ENCODE measurements at places on chromosomes 1 and 21.

- no peak for DNase-seq
Measured at GRCh38 chr1:16998589-16998988, 13.1 kb downstream of the ATP13A2 start.

- DNase-seq, result no peak
Measured at GRCh38 chr21:42463861-42464515, 32.0 kb downstream of the RSPH1 start.

DNA sequence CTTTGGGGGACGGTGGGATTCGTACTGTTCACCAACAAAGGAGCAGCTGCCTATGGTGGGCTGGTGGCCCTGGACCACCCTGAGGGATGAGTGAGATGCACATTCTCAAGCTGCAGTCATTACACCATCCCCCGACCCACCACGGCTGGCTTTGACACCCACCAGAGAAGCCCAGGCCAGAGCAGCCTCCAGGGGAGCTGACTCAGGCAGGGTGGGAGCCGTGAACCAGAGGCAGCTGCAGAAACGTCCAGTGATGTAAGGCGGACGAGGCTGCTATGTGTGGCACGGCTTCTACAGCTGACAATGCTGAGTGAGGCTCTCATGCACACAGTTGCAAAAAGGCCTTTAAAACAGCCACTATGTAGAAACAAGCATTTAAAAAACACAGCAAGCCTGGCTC lies 40.1 kb downstream of the CHAF1B start:
- no peak for DNase-seq

- no peak for DNase-seq
Measured at GRCh38 chr1:208393826-208394225, 149.6 kb upstream of the PLXNA2 start.

DNA sequence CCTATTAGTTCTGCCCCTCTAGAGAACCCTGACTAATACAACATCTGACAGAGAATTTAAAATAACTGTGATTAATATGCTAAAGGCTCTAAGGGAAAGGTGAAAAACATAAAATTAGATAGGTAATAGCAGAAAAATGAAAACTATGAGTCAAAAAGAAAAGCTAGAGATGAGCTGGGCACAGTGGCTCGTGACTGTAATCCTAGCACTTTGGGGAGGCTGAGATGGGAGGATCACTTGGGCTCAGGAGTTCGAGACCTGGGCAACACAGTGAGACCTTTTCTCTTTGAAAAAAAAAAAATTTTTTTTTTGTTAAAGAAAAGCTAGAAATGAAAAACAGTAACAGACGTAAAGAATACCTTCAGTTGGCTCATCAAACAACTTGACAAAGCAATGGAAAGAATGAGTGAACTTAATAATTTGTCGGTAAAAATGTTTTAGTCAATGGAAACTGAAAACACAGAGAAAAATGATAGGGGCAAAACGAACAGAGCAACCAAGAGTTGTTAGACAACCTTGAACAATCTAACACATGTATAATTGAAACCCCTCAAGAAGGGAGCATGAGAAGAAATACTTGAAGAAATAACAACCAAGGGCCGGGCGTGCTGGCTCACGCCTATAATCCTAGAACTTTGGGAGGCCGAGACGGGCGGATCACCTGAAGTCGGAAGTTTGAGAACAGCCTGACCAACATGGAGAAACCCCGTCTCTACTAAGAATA lies 132.9 kb upstream of the GFI1 start:
- no peak for DNase-seq

DNA sequence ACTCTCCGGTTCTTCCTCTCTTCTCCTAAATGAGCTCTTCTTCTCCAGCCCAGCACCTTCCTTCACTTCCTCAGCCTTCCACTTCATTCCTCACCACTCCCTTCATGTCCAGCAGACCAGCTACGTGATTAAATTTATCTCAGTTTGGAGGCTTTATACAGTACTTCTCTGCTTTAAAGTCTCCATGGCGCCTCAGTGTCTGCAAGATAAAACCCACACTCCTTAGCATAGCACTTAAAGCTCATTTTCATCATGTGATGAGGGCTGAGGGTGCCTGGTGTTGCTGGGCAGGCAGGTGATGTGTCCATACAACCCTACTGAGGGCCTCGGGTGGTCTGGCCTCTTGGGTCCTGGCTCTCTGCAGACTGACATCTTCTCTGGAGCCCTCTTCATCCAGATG lies 7.7 kb downstream of the SLC5A9 start:
- DNase-seq, result no peak

DNA sequence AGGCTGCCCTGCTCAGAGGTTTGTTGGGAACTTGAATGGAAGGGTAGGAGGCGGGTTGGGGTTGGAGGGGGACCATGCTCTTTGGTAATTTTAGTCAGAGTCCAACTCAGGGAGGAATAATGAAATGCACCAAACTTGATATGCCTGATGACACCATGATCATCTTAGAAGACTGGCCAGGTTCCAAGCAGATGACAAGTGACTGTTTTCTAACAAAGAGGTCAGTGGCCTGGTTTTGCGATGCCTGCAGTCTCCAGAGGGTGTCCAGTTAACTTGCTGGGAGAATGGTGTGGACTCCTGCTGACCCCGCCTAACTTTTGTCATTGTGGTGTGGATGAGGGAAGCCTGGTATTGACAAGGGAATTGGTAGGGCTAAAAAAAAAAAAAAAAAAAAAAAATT lies 12.4 kb downstream of the VANGL1 start:
- DNase-seq, result no peak

- DNase-seq, result no peak
Measured at GRCh38 chr1:43460988-43461693, 7.4 kb upstream of the HYI start.

DNA sequence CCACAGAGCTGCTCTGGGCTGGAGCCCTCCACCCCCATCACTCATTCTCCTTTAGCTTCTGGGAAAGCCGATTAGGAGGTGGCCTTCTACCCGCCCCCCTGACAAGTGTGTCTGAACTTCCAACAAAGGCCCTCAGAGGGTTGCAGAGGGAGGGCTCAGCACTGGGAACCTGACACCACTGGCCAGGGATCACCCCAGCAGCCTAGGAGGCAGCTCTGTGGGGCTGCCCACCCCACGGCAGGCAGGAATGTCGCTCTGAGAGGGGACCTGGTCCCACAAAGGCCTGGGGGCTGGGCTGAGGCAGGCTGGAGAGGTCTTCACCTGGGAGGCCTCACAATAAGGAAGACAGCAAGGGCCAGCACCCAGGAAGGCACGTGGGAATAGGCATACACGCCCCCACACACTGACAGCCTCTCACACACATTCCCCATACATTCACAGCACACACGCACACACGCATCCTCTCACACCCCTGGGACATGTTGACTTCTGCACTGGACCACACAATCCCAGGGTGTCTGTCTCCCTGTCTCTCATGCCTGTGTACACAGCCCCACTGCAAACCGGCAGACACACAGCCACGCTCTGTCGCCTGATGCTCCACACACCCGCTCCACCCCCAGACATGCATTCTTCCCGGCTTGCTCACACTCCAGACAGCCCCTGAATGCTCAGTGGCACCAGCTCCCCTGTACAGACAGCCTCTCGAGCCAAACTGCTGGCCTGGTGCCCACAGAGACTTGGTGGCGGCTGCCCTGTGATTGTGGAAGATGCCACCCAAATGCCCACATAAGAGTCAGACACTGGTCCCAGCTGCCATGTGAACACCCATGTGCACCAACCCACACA lies 30.7 kb downstream of the DMBX1 start:
- DNase-seq, result peak; percentile 85

GRCh38 chr1:109639063-109639840 lies 16.6 kb upstream of the GSTM4 start:
- DNase-seq, result no peak

DNA sequence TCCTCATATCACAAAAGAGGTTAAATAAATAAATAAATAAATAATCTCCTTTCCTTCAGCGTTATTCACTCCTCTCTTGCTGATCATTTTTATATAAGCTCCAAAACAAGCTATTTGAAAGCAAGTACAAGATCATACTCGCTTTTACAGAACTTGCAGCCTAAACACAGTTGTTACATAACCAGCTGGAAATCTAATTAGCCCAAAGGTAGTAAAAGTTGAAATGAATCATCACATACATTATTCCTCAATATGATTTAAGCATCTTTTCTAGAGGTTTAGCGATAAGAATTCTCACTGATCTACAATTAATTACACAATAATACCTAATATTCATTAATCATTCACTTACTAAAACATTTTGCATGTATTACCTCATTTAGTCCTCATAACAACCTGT lies 160.2 kb downstream of the COP1 start:
- DNase-seq, result no peak

DNA sequence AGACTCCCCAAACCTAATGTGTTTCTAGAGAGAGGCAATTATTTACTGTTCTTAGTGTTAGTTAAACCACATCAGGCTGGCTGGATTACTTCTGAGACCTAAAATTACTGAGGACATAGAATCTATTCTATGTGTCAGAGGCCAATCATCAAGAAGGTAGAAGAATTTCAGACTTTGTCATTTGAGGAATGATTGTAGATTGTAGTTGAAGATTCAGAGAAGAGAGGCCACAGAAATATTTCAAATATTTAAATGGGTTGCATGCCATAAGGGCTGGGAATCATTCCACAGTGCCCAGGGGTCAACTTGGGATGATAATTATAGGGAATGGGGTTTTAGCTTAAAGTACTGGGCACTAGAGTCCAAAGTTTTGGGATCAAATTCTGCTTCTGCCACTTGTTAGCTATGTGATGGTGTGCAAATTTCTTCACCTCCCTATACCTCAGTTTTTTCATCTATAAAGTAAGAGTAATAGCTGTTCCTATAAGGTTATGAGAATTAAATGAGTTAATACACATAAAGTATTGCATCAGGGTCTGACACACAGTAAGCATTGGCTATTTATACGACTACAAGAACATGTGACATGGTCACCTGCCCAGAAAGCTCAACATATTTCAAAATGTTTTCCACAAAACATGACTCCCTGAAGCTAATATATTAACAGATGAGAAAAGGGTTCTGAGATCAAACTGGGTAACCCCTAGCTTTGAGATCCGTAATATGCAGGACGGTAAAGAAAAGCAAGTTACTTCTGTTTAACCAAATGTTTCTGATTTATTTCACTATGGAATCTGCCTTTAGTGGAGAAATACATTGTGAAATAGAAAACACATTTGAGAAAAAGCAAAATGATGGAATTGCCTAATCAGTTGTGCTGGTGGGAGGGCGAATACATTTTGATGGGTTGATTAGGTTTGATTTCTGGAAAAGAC lies 69.7 kb upstream of the SPAG17 start:
- DNase-seq, result no peak

DNA sequence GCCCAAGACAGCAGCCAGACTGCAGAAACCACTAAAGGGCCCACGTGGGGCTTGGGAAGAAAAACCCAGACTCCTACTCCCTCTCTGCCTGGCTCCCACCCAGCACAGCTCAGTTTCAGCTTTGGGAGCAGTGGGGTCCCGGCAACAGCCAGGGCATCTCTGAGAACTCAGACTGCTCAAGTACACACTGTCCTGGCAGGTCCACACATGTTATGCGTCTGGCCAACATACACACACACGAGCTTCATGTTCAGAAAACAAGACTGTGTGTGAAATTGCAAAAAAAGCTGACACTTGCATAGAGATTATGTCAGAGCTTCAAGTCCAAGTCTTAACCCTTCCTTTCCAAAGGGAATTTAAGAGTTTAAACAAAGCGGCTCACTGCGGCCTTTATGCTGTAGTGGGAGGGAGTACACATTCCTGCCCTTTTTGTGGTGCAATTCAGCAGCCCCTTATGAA lies 136.6 kb upstream of the CD34 start:
- no peak for DNase-seq

DNA sequence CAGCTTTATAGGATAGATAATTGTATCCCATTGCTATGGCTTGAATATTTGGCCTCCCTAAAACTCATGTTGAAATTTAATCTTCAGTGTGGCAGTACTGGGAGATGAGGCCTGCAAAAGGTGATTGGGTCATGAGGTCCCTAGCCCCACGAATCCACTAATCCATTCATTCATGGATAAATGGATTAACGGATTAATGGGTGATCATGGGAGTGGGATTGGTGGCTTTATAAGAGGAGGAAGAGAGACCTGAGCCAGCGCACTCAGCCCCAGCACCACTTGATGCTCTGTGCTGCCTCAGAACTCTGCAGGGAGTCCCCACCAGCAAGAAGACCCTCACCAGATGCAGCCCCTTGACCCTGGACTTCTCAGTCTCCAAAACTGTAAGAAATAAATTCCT lies 32.0 kb downstream of the S100A6 start:
- DNase-seq, result no peak

DNA sequence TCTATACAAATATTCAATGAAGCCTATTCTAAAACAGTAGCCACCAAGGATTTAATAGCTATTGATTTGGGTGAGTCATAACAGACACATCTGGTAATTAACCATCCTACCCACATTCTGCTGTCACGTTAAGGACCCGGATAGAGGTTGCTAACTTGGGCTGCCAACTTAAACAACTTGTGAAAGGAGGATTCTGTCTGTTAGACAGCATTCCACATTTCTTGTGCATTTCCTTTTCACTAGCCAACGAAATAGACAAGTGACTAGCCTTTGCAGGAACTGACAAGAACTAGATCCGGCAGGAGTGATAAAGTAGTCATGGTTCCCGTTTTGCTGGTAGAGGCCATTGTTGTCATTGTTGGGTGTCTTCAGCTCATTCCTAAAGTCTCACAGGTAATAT lies 9.5 kb downstream of the DSCAM start:
- no peak for DNase-seq

- no peak for DNase-seq
Measured at GRCh38 chr1:9875636-9876000, 34.5 kb downstream of the CTNNBIP1 start.

- no peak for DNase-seq
Measured at GRCh38 chr1:42945164-42945563, 13.5 kb downstream of the SLC2A1 start.

GRCh38 chr1:182255494-182255893 lies 136.1 kb downstream of the GLUL start:
- DNase-seq, result no peak

DNA sequence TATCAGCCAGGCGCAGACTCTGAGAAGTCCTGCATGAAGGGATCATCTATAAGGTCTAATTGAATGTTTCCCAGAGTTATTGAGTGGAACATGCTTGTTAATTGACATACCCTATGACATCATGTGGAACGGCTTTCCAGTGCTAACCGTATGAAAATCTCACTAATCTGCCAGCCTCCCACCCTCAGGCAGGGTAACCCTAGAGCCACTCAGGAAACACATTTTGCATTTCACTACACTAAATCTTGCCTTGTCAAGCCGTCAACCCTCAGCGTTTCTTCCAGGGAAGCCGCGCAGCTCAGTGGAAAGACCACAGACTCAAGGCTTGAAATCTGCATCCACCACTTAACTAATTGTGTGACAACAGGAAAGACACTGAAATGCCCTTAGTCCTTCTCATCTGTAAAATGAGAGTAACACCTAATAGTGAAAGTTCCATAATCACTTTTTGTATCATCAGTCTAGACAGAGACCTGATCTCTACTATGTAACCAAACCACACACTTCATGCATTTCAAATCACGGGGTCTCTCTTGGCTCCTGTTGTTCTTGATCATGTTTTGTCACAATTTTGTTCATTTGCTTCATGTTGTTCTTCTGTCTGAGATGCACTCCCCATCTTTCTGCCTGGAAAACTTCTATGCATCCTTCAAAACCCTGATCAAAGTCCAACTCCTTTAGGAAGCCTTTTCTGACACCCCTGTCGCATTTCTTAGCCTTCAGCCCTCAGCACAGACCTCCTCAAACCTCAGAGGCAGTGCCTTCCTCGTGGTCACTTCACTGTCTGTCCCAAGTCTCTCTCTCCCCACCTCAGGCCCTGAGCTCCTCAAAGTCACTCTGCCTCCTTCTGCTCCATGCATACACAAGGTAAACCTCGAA lies 246.5 kb downstream of the TOMM20 start:
- DNase-seq, result no peak

- DNase-seq, result peak; percentile 28
Measured at GRCh38 chr1:10900251-10900651, 103.8 kb upstream of the CASZ1 start.

Measured in H4 (cell line).